T-helper 2 cell treated with Interferon-gamma antibody and Interleukin-4, amounts not matched to agents 100 ng/mL and 5 ng/mL, for 36 hours (primary cell): ENCODE measurements at places on chromosomes 11 and 22. TPM values are rescaled to one million over a fixed set of nuclear protein-coding genes. Genes with fewer than 3 reads are reported as not detected.

PGA5 gene
- not detected in 2 replicates for total RNA-seq

DGCR6 gene
- 0.68 and 0.80 TPM in 2 replicates for total RNA-seq

PUS3 gene
- total RNA-seq = 11.5 and 12.1 TPM in 2 replicates

BIK gene
- 2.0 and 2.5 TPM in 2 replicates for total RNA-seq

OR2AT4 gene
- total RNA-seq = not detected in 2 replicates
